Activated CD4-positive, CD25-positive, alpha-beta regulatory T cell (primary cell): ENCODE measurements at places on chromosomes 7 and 10.

DNA sequence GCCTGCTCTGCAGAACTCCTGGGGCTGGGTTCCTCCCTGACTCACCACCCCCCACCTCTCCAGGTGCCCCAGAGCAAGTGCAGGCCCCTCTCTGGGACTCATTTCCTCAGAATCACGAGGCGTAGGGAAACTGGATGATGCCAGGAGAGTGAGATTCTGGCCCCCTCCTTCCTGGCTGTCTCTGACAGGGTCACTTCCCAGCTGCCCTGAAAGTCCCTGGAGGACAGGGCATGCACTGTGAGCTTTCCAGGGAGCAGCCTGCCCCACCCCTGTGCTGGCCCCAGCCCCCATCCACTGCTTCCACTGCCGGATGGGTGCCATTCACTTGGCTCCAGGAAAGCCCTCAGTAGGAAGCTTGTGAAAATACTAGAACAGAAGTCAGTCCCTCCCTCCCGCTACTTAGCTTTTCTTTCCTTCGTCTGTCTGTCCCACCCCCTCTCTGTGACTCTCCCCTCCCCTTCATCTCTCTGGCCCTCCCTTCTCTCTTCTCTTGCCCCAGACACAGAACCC lies 10.4 kb downstream of the TACR2 start:
- no peak for DNase-seq

DNA sequence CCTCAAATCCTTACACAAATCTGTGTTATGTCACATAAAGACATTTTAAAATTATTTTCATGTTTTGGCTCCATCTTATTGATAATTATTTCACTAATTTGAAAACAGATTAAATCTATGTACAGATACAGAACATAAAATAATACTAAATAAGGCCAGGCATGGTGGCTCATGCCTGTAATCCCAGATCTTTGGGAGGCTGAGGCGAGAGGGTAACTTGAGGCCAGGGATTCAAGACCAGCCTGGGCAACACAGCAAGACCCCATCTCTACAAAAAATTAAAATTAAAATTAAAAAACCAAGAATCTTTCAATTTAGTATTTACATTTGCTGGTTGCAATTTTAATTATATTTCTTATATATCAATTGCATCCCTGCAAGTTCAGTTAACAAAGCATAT lies 246.4 kb upstream of the MKLN1 start:
- DNase-seq = no peak

DNA sequence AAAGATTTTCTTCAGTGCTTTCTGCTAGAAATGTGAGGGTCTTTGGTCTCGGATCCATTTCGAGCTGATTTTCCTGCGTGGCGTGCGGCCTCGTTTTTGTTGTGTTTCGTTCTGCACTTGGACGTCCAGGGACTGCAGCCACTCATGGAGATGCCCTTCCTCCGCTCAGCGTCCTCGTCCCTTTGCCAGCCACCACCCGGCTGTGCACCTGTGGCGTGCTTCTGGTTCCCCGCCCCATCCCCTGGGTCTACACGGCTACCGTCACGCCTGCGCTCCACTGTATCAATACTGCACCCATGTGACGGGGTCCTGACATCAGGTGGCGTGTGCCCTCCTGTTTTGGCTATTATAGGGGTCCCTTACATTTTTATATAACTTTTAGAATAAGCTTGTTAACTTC lies 42.7 kb upstream of the NKX6-2 start:
- no peak for DNase-seq

DNA sequence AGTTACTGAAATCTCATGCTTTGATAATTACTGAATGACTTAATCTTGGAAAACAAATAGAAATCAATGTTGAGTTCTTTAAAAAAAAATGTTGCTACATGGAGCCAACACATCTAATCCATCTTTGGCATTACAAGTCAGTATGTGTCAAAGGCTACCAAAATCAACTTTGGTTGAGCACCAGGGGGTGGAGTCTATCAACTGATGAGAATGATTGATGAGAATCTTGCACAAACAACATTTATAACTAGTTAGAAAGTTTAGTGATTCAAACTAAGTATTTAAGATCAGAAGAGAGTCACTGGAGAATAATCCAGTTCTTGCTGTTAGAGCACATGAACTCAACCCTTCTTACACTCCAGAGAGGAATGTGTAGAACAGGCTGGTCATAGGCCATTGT lies 70.5 kb upstream of the LRRC17 start:
- DNase-seq = no peak

DNA sequence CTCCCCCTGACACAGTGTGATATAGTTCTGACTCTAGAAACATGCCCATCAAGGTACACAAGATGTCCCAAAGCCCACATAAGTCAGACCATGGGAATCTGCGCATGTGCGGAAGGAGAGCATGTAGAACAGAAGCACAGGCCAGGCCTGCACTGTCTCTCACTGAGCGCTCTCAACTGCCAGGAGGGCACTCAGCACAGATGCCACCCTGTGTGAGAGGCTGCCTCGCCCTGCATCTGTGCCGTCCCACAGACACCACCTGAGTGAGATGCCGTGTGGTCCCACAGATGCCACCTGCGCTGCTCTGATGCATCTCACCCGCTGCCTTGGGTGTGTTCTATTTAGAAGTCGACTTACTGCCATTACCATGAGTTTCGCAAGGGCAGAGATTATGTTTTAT lies 98.4 kb downstream of the VOPP1 start:
- no peak for DNase-seq

DNA sequence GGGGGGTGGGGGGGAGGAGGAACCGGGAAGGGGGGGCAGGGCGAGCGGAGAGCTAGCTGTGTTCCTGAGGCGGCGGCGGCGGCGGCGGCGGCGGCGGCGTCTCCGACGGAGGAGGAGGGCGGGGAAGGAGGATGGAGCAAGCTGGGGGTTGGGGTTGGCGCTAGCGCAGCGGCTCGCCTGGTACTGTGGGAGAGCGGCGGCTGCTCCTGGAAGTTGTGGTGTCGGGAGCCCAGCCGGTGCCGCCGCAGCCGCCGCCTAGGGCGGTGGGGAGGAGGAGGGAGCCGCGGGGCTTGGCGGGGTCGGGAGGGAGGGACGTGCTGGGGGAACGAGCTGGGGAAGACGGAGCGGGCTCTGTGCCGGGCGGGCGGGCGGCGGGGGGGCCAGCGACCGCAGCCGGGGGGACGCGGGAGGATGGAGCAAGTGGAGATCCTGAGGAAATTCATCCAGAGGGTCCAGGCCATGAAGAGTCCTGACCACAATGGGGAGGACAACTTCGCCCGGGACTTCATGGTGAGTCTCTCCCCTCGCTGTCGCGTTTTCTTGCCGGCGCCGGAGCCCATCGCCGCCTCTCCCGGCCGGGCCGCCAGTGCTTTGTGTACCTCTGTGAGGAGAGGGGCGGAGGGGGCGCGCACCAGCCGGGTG lies at the start of gene PTPN12:
Gene PTPN12, plus strand, starts transcription at position 160 of the 642 bp plus-strand sequence. Its CDS starts 252 bp downstream, at position 412.
- no peak for DNase-seq

DNA sequence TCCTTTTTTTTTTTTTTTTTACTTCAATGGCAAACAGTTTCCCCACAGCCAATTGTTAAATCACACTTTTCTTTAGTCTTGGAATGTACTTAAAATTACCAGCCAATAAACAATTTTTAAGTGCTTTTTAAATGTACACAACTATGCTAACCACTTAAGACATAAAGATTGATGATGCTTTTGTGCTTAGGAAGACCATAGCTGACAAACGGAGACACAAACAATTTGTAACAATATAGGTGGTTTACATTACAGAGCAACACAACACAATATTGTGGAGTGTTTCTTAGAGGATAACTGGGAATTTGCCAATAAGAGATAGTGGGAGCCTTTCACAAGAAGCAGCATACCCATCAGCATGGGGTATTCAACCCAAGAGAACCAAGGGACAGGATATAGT lies 798.5 kb upstream of the IGFBP3 start:
- DNase-seq = no peak

- DNase-seq = no peak
These were observed 474 bp downstream of the ORC5 start for GRCh38 chr7:104207348-104207730.

- DNase-seq = no peak
These were observed 148.0 kb downstream of the FGFR2 start for GRCh38 chr10:121450247-121450646.
